ENCODE measurements at places on chromosomes 5 and 9. TPM values are rescaled to one million over a fixed set of nuclear protein-coding genes. Genes with fewer than 3 reads are reported as not detected.

- no peak for DNase-seq
Measured at GRCh38 chr5:145969714-145970092, 33.3 kb downstream of the SH3RF2 start.

DNA sequence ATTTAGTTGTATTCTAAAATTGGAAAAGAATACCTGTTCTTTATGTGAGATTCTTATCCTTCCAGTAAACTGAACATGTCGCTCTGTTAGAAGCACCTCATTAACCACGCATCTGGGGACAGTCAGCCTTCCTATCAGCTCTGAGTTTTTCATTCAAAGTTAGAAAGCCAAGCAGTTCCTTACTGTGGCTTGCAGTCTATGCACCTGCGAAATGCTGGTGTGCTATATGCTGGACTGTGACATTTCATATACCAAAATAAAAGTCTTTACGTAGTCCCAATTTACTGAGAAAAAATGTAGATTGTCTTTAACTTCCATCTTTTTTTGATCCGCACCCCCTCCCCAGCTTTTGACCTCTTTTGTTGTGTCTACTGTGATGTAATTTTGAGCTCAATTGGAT is 4.3 kb downstream of the ANP32B start:
- DNase-seq, result no peak

The SEC61B gene
- total RNA-seq, result 150 TPM

DNA sequence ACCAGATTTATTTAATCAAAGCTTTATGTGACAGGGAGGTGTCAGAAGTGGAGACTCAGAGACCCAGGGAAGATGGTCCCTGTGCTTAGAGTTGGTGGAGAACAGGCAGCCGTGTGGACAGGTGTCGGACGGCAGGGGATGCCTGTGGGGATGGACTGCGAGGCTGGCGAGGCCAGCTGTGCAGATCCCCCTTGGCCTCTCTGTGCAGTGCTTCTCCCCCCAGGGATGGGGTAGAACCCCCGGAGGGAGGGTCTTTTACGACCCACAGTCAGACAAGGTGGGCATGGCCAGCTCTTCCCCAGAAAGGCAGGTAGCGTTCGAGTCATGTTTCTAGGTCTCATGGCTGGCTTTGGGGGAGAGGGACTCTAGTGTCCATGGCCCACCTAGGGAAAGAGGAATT is 4.7 kb upstream of the SLC2A6 start:
- peak; percentile 39 for DNase-seq
